ENCODE measurements at places on chromosomes 2 and 18. TPM values are rescaled to one million over a fixed set of nuclear protein-coding genes. Genes with fewer than 3 reads are reported as not detected.

- no peaks in the 10 kb centered on the region for H3K4me1 ChIP-seq
- no peaks in the 10 kb centered on the region for H3K27me3 ChIP-seq
- no peak for DNase-seq
- no peak overlapping the region for H3K4me3 ChIP-seq
These were observed 296.5 kb upstream of the EPAS1 start for GRCh38 chr2:46000660-46001059.

DNA sequence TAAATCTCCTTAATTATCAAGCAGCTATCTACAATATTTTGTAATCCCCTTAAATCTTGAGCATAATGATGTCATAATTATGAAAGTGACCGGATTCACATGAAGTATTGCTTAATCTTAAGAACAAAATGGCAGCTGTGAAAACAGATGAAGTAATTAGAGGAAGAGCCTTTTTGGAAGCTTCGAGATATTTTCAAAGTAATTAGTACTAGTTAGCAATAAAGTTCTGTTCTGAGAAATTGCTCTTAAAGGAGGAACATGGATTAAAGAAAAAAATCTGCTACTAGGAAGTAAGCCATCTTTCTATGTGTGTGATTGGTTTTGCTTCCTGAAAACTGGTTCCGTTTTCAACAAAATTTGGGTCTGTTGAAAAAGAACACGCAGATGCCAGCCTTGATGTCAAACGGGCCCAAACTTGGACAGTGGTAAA lies 18.3 kb downstream of the CLUL1 start:
- H3K27ac ChIP-seq = no peak overlapping the region
- no peak overlapping the region for H3K4me3 ChIP-seq
- H3K36me3 ChIP-seq = no peaks in the 10 kb centered on the region
- no peaks in the 10 kb centered on the region for H3K4me1 ChIP-seq

DNA sequence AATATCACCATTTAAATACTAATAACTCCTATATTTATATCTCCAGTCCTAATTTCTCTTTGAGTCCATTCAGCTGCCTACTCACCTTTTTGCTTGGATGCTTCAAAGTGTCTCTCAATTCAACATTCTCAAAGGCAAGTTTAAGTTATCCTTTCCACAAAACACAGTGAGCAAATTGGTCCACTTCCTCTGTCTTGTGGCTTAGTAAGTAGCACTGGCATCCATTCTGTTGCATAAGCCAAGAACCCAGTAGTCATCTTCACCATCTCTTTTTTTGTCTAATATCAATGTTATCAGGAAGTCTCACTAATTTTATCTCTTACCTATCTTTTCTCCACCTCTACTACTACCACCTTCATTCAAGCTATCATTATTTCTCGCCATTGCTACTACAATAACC lies 27.4 kb upstream of the IL1RL1 start:
- no peak overlapping the region for H3K27ac ChIP-seq
- no peak for DNase-seq
- peaks cover 17% of the 10 kb centered on the region for H3K4me1 ChIP-seq
- H3K36me3 ChIP-seq = peaks cover 2% of the 10 kb centered on the region
- H3K4me3 ChIP-seq = no peak overlapping the region

- no peak for DNase-seq
- no peak overlapping the region for H3K27ac ChIP-seq
- H3K4me3 ChIP-seq = no peak overlapping the region
- H3K27me3 ChIP-seq = no peaks in the 10 kb centered on the region
- H3K36me3 ChIP-seq = no peaks in the 10 kb centered on the region
These were observed 63.3 kb downstream of the SUCLG1 start for GRCh38 chr2:84395820-84396219.

DNA sequence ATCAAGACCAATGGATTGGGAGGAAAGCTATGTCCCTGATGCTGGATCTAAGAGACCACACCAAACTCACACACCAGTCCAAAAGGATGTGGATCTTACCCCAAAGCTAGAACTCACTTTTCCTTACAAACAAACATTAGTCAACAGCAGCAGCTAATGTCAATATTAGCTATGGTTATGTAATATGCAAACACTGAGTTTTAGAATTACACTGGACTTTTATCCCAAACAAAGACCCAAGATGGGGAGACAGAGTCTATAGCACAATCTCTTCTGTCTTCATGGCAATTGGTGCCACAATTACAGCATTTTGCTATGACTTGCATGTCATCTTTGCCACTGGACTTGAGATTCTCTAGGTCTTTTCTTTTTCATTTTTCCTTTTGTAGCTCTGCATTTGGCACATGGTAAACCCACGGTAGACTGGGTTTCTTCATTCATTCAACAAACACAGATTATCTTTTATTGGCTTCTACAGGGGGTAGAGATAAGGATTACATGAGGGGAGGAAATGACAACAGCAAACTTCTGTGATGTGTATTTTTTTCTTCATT lies 59.0 kb downstream of the SPRED2 start:
- no peaks in the 10 kb centered on the region for H3K36me3 ChIP-seq
- peaks cover 2% of the 10 kb centered on the region for H3K27me3 ChIP-seq
- peaks cover 25% of the 10 kb centered on the region for H3K4me1 ChIP-seq
- DNase-seq = no peak
- H3K27ac ChIP-seq = no peak overlapping the region

- no peak overlapping the region for H3K4me3 ChIP-seq
- DNase-seq = no peak
- peaks cover 32% of the 10 kb centered on the region for H3K36me3 ChIP-seq
These were observed 99.1 kb downstream of the SLC25A12 start for GRCh38 chr2:171794918-171795317.

- H3K36me3 ChIP-seq = no peaks in the 10 kb centered on the region
- H3K27me3 ChIP-seq = no peaks in the 10 kb centered on the region
- DNase-seq = no peak
- H3K4me1 ChIP-seq = no peaks in the 10 kb centered on the region
These were observed 328.4 kb downstream of the CLIP4 start for GRCh38 chr2:29443627-29444026.

DNA sequence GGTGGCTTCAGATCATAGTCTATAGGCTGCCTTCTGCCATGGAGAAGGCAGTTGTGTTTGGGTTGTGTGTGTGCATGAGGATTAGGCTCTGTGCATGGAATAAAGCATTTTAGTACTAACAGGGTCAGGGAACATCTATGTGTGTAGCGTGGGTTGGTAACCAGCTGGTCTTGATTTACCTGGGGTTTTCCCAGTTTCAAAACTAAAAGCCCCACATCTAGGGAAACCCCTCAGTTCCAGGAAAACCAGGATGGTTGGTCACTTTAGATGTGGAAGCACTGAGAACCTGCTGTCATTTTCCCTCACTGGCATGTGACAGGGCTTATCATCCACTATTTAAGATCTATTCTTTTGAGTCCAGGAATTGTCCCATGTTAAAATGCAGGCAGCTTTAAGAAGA lies 116.3 kb downstream of the POLE4 start:
- no peak for DNase-seq
- H3K36me3 ChIP-seq = no peaks in the 10 kb centered on the region
- H3K4me1 ChIP-seq = no peaks in the 10 kb centered on the region
- H3K27ac ChIP-seq = no peak overlapping the region

DNA sequence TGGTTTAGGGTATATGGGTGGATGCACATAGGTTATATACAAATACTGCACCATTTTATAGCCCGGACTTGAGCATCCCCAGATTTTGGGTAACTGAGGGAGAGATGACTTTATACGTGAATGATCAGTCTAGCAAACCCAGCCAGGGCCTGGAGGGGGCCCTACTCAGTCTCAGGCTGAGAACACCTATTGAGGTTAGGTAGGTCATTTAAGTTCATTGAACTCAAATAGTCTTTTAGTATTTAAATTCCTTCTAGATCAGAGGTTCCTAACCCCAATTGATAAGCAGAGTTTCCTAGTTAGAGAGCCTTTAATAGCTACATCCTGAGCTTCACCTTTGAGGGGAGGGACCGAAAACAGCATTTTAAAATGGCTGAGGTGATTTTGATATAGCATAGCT lies 487.0 kb downstream of the DCC start:
- no peaks in the 10 kb centered on the region for H3K4me1 ChIP-seq
- H3K36me3 ChIP-seq = no peaks in the 10 kb centered on the region
- DNase-seq = no peak
- no peaks in the 10 kb centered on the region for H3K27me3 ChIP-seq
- no peak overlapping the region for H3K4me3 ChIP-seq

- no peak overlapping the region for H3K4me3 ChIP-seq
- peaks cover 3% of the 10 kb centered on the region for H3K4me1 ChIP-seq
- DNase-seq = no peak
- H3K27me3 ChIP-seq = peaks cover 16% of the 10 kb centered on the region
- peaks cover 2% of the 10 kb centered on the region for H3K36me3 ChIP-seq
These were observed 19.4 kb upstream of the RRM2 start for GRCh38 chr2:10103179-10103578.

GRCh38 chr2:228367356-228367755 lies 185.9 kb upstream of the SPHKAP start:
- H3K4me3 ChIP-seq = no peak overlapping the region
- no peaks in the 10 kb centered on the region for H3K36me3 ChIP-seq
- H3K4me1 ChIP-seq = no peaks in the 10 kb centered on the region
- DNase-seq = no peak
- H3K27ac ChIP-seq = no peak overlapping the region

DNA sequence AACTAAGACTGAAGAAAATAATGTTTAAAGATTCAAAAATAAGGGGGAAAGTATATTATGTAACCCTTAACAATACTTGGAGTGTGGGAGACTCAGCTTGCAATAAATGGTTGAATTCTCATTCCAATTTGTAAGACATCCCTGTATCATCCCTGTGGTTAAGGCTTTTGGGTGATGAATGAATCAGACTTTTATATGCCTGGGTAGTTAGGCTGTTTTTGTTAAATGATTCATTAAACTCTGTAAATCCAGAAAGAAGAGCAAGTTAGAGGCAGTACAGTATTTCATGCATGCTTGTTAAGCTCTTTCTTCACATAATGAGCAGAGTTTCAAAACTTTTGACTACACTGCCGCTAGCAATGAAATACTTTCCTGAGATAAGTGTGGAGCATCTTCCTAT lies 948.8 kb downstream of the SOCS6 start:
- no peak for DNase-seq
- H3K27ac ChIP-seq = no peak overlapping the region
- H3K4me3 ChIP-seq = no peak overlapping the region
- H3K4me1 ChIP-seq = no peaks in the 10 kb centered on the region
- no peaks in the 10 kb centered on the region for H3K27me3 ChIP-seq

DNA sequence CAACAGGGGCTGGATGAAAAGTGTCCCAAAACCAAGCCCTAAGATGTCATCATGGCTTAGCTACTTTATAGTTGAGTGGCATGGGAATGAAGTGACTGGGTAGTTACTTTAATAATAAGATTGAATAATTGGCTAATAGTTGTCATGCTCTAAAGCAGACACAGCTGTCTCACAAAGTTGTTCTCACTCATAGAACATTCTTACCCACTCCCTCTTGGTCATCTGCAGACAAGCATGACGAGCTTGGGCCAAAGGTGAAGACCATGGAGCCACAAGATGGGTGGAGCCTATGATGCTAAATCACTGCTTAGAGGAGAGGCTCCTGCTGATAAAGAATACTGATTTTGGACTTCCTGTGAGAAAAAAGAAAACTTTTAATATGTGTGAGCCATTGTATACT lies 62.4 kb upstream of the MMADHC start:
- H3K36me3 ChIP-seq = no peaks in the 10 kb centered on the region
- no peak for DNase-seq
- no peak overlapping the region for H3K4me3 ChIP-seq
- H3K27me3 ChIP-seq = no peaks in the 10 kb centered on the region
- H3K27ac ChIP-seq = no peak overlapping the region
- no peaks in the 10 kb centered on the region for H3K4me1 ChIP-seq

DNA sequence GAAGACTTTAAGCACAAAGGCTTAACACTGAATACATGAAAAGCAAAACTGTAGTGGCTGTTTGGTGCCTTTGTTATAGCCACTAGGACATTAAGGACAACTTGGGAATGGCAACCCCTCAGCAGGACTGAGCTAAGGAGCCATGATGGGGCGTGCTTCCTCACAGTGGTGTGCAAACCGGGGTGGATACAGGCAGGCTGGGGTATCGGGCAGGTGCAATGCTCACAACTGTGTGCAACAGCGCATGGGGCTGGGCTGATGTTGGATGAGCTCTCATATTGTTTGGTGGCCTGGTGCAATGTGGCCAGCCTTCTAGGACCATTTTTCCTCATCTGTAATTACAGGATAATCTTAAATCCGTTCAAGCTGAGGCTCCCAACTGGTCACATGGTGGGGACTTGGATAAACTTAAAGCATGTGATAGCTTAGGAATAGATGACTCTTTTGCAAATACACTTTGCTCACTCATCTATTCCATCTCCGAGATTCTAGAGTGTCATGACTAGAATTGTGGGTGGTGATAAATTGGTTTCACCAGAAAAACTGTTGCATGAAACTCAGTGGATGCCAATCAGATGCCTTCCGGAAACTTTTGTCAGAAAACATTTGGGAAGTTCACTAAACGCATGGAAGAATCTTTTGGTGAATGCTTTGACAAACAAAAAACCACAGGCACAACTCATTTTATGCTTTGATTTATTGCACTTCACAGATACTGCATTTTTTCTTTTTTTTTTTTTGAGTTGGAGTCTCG lies 116.5 kb downstream of the PXDN start:
- H3K27ac ChIP-seq = no peak overlapping the region
- H3K4me1 ChIP-seq = no peaks in the 10 kb centered on the region
- H3K27me3 ChIP-seq = peaks cover 2% of the 10 kb centered on the region
- no peak for DNase-seq
- H3K4me3 ChIP-seq = no peak overlapping the region
- no peaks in the 10 kb centered on the region for H3K36me3 ChIP-seq

GRCh38 chr2:54666131-54666633 lies 57.3 kb upstream of the EML6 start:
- H3K4me3 ChIP-seq = no peak overlapping the region
- no peak overlapping the region for H3K27ac ChIP-seq
- H3K36me3 ChIP-seq = peaks cover 84% of the 10 kb centered on the region
- no peak for DNase-seq

GRCh38 chr2:168355779-168356476 lies 100.1 kb upstream of the CERS6 start:
- no peak overlapping the region for H3K27ac ChIP-seq
- H3K4me3 ChIP-seq = no peak overlapping the region
- no peaks in the 10 kb centered on the region for H3K27me3 ChIP-seq
- no peak for DNase-seq
- H3K36me3 ChIP-seq = no peaks in the 10 kb centered on the region
- peaks cover 32% of the 10 kb centered on the region for H3K4me1 ChIP-seq

The PCARE gene
- not detected for total RNA-seq

The MTCL1 gene
- total RNA-seq = 1.8 TPM

The CCDC102B gene
- total RNA-seq = 2.0 TPM

The INPP5D gene
- total RNA-seq = 121 TPM

The MMADHC gene
- total RNA-seq = 92.8 TPM

The NEU2 gene
- total RNA-seq = not detected

The NEMP2 gene
- total RNA-seq = 23.5 TPM

The ERBB4 gene
- total RNA-seq = not detected

All from activated CD4-positive, alpha-beta T cell treated with anti-CD3 and anti-CD28 coated beads, Interleukin-2, amount 10 ng/mL, durations not matched to agents 7 days and 5 days (primary cell).